ENCODE measurements at places on chromosomes 12 and 14. TPM values are rescaled to one million over a fixed set of nuclear protein-coding genes. Genes with fewer than 3 reads are reported as not detected.

The KLHL33 gene
- polyA plus RNA-seq, result 0.24 TPM

The HOTAIR gene
- 0.52 TPM for polyA plus RNA-seq

The PLEKHG3 gene
- polyA plus RNA-seq, result 51.9 TPM

DNA sequence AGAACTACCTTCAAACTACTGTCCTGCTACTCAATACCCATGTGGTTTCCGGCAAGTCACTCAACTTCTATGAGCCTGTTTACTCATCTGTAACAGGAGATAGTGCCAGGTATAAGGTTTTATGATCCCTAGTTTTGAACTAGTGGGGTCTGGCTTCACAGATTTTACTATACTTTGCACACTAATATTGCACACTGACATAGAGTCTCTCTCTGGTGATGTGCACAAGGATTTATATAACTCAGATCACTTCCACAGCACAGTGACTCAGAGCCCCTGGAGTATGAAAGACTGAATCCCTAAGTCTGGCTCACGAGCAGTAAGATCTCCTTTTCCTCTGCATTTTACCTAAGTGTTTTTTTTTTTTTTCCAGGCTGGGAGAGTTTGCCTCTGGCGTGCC, 69.7 kb upstream of the SLC38A2 start:
- no peak for DNase-seq

GRCh38 chr14:104359301-104359968, 220.1 kb upstream of the C14orf180 start:
- peak; percentile 49 for DNase-seq

GRCh38 chr12:52327052-52327829, 6.0 kb upstream of the KRT83 start:
- peak; percentile 82 for DNase-seq

DNA sequence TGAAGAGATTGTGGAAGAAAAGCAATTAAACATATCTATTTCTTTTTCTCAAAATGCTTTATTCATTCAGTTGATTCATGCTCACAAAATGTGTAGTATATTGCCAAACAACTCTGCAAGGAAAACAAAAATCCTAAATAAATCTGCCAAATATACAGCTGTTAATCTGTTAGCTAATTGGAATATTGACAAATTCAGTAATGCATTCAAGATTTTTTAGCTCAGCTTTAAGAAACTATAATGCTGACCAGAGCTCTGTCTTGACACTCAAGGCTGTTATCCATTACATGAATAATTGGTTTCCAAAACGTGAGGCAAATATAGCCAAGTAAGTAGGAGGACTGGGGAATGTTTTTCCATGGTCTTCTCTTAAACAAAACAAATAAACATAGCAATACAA, 146.8 kb downstream of the TMTC2 start:
- no peak for DNase-seq

GRCh38 chr12:90841336-90841735, 113.6 kb downstream of the CCER1 start:
- no peak for DNase-seq

DNA sequence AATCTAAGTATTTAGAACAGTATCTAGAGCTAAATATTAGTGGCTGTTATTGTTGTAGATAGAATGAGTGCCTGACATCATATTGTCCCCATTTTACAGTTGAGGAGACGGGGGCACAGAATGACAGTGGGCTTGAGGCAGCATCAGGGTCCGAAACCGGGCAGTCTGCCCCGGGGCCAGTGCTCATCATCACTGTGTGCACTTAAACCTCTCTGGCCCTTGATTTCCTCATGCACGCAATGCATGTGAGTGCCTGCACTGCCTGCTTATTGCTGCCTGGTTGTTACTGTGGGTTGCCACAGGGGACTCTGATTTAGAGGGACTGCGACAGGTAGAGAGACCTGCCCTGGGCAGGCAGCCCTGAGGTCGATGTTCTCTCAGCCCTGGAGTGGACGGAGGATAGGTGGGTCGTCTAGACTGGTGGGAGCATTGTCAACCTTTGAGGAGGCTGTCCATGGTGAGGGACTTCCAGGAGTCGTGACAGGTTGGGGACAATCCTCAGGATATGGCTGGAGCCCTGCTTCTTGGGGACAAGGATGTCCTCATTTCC, 9.8 kb downstream of the ACVRL1 start:
- DNase-seq, result no peak

DNA sequence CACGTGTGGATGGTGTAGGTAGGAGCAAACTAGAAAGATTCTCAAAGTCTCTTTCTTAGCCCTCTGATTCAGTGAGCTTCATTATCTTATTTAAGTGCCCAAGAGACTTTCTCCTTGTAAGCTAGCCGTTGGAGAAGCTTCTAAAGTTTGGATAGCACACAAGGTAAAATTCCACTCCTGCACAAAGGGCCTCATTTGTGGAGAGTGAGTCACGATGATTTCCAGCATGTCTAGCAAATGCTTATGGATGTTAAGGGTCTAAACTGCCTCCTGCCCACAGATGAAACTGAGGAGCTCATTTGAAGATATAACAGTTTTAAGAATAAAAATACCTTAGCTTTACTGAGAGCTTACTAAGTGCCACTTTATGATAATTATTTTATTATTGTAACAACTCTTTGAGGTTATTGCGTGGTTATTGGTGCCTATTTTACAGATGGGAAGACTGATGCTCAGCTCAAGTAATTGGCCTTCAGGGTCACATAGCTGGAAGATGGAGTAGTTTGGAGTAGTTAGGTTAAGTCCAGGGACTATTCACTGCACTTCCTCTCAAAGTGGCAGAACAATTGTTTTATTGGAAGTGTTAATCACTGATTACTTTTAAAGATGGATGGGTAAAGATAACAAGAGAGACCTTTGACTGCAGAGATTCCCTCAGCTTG, 78.7 kb upstream of the HIF1A start:
- no peak for DNase-seq

DNA sequence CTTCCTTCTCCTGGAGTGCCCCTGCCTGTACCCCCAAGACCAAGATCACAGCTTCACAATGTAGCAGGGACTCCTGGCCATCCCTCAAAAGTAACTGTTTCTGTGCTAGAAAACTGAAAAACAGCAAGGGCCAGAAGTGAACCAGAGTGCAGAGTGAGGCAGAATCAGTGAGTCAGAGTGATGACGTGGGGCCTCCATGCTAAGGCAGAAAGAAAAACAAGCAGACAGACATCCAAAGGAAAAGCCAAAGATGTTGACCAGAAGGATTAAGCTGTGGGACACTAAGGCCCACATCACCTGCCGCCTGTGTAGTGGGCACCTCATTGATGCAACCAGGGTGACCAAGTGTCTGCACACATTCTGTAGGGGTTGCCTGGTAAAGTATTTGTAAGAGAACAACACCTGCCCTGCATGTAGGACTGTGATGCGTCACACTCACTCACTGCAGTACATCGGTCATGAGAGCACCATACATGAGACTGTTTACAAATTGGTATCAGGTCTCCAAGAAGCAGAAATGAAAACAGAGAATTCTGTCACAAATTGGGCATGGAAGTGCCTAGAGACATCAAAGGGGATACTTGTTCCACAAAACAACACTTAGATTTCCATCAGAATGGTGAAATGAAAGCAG, 51.2 kb downstream of the ARMH4 start:
- DNase-seq, result no peak

GRCh38 chr14:91202234-91202974, 42.1 kb downstream of the GPR68 start:
- DNase-seq, result no peak

GRCh38 chr12:85278598-85279448, 1.2 kb upstream of the ALX1 start:
- DNase-seq, result peak; percentile 26

- no peak for DNase-seq
Measured at GRCh38 chr14:94031883-94032279, 5.7 kb downstream of the OTUB2 start.

GRCh38 chr12:58513852-58514251, 406.5 kb downstream of the LRIG3 start:
- DNase-seq, result no peak

GRCh38 chr14:77489041-77489440, 9.6 kb downstream of the ISM2 start:
- DNase-seq, result peak; percentile 75

GRCh38 chr12:132503618-132504204, 13.8 kb downstream of the FBRSL1 start:
- DNase-seq, result no peak

DNA sequence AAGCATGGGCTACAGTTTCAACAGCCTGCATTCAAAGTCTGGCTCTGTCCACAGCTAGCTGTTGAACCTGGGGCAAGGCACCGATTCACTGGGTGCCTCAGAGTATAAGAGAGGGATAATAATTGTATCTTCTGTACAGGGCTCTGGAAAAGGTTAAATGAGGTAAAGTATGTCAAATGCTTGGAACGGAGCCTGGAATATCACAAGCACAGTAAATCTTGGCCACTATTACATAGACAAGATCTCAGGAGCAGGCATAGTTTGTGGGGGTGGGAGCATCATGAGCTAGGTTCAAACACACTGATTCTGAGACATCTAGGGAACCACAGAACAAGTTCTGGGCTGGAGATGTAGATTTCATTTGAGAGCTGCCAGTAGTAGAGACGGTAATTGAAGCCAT, 203.7 kb upstream of the NUDT4 start:
- no peak for DNase-seq

GRCh38 chr12:11870041-11870451, 200.7 kb upstream of the BCL2L14 start:
- no peak for DNase-seq

- peak; percentile 44 for DNase-seq
Measured at GRCh38 chr14:104889375-104889757, 24.3 kb downstream of the CEP170B start.
